Fibroblast of skin of left biceps (primary cell): ENCODE measurements at places on chromosomes 7 and 10.

- no peak for DNase-seq
Observed at GRCh38 chr7:132065989-132066603, 509.7 kb upstream of the PODXL start.

DNA sequence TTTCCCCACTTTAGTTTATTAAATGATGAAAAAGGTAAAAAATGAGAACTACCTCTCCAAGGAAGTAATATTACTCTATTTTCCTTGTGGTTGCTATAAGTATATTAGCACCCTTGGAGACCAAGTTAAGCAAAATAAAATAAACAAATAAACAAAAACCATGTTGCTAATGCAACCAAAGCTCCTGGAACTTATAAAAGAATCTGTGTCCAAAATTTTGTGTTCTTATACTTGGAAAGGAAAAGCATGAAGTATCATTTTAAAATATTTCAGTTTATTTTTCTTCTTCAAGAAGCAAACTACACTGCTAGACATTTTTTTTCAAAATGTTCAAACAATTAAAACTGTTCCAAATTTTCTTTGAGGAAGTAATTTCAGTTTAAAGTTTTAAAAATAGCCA is 441.9 kb upstream of the LRRTM3 start:
- DNase-seq = no peak

DNA sequence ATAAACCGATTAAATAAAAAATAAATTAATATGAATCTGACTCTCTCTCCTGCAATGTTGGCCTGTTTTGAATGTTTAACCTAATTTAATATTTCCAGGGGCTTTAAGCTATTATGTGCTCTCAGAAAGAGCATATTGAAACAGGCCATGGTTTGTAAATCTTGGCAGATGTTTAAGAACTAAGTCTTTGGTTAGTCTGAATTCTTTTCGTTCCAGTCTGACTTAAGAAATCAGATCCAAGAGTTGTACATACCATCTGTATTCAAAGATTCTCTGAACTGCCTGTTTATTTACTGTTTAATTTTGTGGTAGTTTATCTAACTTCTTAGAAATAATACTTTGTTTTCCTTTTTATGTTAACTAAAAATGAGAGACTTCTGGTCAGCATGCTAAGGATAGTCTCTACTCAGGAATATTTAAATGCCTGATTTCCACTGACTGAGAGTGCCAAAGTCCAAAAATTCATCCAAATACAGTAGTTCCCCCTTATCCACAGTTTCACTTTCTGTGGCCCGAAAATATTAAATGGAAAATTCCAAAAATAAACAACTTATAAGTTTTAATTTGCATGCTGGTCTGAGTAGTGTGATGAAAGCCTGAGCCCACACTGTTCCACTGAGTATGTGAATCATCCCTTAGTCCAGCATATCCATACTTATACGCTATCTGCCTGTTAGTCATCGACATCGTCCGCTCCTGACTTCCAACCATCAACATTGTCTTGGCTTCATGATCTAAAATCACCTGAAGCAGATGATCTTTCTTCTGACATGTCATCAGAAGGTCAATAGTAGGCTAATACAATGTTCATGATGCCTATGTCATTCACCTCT is 238.1 kb upstream of the CSTF2T start:
- DNase-seq = peak; percentile 65

- DNase-seq = no peak
Observed at GRCh38 chr7:150451097-150451793, 815 bp downstream of the GIMAP8 start.

DNA sequence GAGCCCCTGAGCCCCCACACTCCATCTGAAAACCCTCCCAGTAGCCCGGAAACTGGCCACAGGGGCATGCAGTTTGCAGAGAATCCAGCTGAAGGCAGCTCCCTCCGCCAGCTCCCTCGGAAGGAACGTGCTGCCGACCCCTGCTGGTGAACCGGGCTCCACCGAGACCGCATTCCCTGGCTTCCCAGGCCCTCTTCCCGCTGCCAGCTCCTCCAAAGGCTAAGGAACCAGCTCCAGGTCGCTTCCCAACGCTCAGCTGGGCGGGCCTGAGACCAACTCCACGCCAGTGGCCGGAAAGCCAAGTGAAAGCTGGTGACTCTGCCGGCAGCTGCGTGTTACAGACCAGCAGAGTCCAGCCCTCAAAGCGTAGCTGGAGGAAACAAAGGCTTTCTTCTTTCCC is 35.8 kb downstream of the GPER1 start:
- peak; percentile 14 for DNase-seq

DNA sequence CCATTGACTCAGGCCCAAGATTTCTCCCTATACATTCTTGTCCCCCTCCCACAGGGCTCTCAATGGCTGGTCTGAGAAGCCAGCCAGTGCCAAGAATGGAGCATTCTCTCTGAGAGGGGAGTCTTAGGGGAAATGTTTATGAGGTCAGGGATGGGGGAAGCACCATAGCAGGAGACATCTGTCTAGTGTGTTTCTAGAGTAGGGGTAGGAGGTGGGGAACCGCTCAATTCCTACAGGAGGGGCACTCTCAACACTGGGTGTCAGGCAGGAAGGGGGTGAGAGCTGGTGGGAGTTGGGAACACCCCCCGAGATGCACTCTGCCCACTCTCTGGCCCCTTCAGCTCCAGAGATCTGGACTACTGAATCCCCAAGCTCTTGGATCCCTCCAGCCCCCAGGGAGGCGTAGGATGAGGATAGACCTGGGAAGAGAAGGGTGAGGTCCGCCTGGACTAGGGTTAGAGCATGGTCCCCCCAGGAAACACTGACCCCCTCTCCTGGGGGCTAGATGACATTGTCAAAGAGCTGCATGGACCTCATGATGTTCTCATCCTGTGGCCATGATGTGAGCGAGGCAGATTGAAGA is 8.7 kb upstream of the OGA start:
- no peak for DNase-seq

GRCh38 chr7:47546733-47547494 is 35.0 kb downstream of the TNS3 start:
- no peak for DNase-seq

DNA sequence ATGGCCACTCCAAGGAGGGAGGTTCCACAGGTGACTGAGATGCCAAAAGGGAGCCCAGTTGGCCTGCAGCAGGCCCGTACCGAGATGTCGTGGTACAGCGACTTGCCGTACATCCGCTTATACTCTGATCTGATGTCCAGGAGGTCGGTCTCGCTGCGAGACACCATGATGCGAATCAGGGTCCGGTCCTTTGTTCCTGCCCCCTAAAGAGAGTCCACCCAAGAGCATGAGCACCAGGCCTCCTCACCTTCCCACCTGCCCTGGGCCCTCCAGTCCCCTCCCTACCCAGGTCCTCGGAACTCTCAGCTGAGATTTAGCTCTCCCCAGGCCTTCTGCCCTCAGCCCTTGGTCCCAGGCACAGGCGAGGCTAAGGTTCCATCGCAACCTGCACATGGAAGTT is 25.0 kb downstream of the PLAC9 start:
- DNase-seq = no peak

- DNase-seq = no peak
Observed at GRCh38 chr10:94485094-94485493, 60.5 kb upstream of the HELLS start.

DNA sequence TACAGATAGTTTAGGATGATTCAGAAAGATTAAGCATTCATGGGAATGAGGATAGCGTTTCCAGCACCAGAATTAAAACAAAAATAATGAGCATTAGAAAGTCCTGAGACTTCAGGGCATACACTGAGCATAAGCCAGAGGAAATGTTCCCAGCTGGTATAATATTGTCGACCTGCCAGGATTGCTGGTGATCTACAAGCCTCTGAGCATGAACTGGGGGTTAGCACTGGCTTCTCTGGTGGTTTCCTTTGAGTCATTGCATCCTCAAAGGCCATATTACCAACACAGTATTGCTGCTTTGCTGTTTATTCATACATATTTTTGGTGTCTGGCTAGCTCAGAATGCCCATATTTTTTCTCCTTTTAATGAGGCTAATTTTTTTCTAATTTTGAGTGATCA is 10.7 kb upstream of the ATRNL1 start:
- no peak for DNase-seq

GRCh38 chr10:85832988-85833387 is 533.6 kb downstream of the GRID1 start:
- no peak for DNase-seq

- DNase-seq = no peak
Observed at GRCh38 chr7:3234851-3235250, 66.2 kb upstream of the SDK1 start.

DNA sequence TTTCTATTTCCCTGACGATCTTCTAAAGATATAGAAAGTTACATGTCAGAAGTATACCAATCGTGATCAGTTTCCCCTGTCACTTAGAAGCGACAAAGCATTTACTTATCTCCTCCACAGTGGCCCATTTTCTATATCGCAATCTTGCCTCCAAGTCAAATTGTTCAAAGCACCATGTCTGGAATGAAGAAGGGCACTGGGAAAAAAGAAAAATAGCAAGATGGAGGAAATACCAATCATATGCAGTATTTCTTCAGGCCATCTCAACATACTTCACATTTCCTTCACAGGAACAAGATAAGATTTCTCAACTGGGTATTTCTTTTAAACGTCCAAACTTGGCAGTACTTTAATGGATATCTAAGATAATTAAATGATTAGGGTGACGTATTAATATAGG is 63.3 kb upstream of the IL6 start:
- DNase-seq = no peak

- peak; percentile 21 for DNase-seq
Observed at GRCh38 chr10:527416-527815, 162.1 kb downstream of the DIP2C start.

GRCh38 chr7:26199301-26200037 is 1.1 kb downstream of the HNRNPA2B1 start:
- no peak for DNase-seq

DNA sequence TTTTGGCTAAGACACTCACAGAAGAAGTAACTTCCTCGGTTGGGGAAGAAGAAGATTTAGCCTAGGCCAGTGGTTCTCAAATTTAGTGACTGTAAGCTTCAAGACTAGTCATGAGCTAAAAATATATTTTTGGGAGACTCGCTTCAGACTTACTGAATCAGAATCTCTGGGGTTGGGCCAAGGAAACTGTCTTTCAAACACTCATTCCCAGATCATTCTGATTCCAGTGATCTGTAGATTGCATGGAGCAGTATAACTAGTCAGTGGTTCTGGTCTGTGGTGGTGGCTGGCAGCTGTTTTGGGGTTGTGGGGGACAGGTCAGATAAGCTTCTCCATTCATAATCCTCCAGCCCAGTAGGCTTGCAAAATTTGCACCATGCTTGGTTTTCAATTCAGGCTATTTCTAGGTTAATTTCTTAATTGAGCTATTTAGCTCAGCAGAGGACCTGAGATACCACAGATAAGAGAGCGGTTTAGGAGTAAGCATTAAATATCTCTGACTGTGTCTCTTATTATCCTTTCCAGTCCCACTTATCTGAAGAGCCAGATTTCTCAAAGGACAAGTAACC is 3.8 kb upstream of the KAT6B start:
- peak; percentile 43 for DNase-seq

- no peak for DNase-seq
Observed at GRCh38 chr10:116278846-116279245, 5.8 kb upstream of the GFRA1 start.

- DNase-seq = no peak
Observed at GRCh38 chr10:121583857-121584256, 14.4 kb downstream of the FGFR2 start.

- DNase-seq = no peak
Observed at GRCh38 chr10:1195828-1196227, 139.6 kb downstream of the WDR37 start.

DNA sequence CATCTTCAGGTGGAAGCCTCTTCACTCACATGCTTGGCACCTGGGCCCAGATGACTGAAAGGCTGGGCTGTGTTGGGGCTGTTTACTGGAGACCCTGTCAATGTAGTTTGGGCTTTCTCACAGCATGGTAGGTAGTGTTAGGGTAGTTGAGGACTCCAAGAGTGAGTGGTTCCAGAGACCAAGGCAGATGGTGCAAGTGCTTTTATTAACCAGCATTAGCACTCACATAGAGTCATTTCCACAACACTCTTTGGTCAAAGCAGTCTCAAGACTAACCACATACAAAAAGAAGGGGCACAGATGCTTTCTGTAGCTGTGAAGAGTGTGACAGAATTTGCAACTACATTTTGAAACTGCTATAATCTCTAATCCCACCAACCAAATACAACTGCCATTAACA is 135.0 kb downstream of the RTKN2 start:
- DNase-seq = no peak

- no peak for DNase-seq
Observed at GRCh38 chr10:24726626-24727025, 2.9 kb upstream of the ARHGAP21 start.

GRCh38 chr7:141115965-141116364 is 42.1 kb downstream of the TMEM178B start:
- DNase-seq = no peak
